ENCODE measurements at places on chromosomes 3 and 15.
A peak's percentile ranks its signal among the peaks of the same experiment; 100 is the strongest.

- DNase-seq: no peak
These were observed 457.6 kb downstream of the PDCD6IP start for GRCh38 chr3:34256021-34256420.

DNA sequence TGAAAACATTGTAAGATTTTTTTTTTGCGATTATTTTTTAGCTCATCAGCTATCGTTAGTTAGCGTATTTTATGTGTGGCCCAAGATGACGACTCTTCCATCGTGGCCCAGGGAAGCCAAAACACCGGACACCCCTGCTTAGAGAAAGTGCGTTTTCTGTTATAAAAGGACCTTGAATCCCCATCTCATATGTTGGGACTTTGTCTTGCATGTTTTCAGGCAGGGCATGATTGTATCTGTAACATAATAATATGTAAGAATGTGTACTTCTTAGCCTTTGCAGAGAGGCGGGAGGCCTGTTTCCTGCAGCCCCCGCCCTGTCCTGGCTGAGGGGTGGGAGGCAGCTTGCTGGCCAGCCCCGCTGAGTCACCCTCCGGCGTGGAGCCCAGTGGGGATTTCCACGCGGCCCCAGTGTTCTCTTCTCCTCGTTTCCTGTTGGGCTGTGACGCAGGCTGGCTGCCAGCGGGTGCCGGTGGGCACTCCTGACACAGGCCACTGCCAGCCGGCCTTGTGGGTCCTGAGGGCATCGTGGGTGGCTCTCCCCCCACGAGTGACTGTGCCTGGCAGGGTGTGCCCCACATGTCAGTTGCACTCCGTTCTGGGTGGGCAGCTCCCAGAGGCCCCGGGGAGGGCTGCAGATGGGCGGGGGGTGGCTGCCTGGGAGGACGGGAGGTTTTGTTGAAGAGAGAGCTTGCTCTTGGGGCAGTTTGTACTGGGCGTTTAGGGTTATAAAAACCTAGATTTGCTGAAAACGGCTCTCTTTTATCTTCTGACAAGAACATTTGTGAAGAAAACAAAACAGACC is 55.6 kb downstream of the SMAD3 start:
- DNase-seq: peak; percentile 65

- no peak for DNase-seq
These were observed 238.1 kb upstream of the SETMAR start for GRCh38 chr3:4065085-4065484.

GRCh38 chr3:148773805-148774204 is 53.8 kb upstream of the CPB1 start:
- no peak for DNase-seq

DNA sequence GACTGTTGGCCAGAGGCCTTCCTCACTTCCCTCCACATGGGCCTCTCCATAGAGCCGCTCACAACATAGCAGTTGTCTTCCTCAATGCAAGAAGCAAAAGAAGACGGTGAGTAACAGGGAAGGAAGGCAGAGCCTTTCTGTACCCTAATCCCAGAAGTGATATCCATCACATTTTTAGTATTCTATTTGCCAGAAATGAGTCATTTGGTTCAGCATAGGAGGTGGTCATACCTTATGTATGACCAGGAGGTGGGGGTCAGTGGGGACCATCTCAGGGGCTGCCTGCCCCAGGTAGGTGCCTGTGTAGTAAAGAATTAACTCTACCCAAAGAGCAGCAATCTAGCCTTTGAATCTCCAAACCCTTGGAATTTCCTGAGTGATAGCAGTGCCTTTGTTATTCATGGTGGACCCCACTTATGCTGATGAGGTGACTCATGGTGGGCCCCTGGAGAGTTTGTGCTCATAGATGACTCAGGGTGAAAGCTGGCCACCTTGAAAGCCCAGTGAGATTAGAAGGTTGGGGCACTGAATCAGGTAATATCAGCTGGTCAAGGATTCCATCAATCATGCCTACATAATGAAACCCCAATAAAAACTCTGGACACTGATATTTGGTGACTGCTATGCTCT is 323.9 kb upstream of the IGF1R start:
- DNase-seq: no peak

GRCh38 chr3:194387926-194388418 is 11.1 kb downstream of the GP5 start:
- no peak for DNase-seq

- peak; percentile 78 for DNase-seq
These were observed 1.1 kb downstream of the ZBTB20 start for GRCh38 chr3:115146032-115146417.

- DNase-seq: no peak
These were observed 337.5 kb downstream of the GAP43 start for GRCh38 chr3:115960799-115961198.

Data from HT-29 (cell line).